ENCODE measurements at places on chromosomes 2 and 18.

DNA sequence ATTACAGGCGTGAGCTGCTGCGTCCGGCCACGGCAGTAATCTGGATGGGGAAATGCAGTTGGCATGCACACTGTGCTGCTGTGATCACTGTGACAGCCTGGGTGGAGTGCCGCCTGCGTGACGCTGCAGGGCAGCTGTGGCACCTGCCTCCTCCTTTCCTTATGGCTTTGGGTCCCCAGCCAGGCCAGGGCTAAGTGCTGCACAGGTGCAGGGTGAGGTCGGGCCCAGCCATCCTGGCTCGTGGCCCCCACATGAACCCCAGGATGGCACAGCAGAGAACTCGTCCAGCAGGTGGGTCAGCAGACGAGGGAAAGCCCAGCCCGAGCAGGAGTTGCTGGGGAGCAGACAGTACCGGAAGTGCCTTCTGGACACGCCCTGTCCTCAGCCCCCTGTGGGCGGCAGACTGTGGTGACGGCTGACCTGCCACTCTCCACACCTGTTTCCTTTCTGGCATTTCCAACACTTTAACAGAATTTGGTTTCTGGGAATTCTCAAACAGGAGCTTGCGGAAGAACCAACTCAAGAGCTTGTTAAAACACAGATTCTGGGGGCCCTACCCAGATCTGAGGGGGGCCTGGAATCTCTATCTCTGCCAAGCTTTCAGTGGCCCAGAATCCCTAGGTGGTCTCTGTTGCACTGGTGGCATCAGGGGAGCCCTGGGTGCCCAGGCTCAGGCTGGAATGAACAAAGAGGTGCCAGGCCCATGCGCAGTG is 16.9 kb downstream of the HS1BP3 start:
- DNase-seq = no peak

- DNase-seq = no peak
Measured at GRCh38 chr2:59745085-59745484, 808.4 kb downstream of the BCL11A start.

- DNase-seq = no peak
Measured at GRCh38 chr2:11814979-11815510, 68.6 kb downstream of the LPIN1 start.

DNA sequence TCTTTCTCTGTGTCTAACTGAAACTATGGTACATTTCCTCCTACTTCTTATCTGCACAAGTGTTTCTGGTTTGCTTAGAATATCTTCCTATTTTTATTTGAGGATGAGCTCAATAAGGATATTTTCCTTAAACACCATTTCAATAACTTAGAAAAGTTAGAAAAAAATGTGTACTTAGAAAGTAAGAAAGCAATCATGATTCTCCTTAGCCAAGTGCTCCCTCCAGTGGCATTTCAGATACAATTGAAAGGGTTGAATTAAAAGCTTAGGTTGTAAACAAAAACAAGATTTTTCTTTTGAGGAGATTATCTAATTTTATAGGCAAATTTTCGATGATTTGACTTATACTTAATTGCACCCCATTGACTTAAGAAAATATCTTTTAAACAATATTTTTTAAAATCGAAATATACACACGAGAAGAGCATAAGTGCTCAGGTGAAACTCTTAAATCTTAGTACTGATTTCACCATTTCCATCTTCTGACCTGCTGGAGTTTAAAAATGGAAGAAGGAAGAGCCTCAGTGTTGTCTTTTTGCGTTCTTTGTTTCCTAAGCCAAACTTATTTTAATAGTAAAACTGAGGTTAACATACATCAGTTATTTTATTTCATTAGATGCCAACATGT is 26.9 kb downstream of the C18orf63 start:
- DNase-seq = no peak

GRCh38 chr2:178412047-178412446 is 38.9 kb downstream of the PRKRA start:
- DNase-seq = no peak

GRCh38 chr2:10846110-10846861 is 33.7 kb upstream of the PDIA6 start:
- no peak for DNase-seq

DNA sequence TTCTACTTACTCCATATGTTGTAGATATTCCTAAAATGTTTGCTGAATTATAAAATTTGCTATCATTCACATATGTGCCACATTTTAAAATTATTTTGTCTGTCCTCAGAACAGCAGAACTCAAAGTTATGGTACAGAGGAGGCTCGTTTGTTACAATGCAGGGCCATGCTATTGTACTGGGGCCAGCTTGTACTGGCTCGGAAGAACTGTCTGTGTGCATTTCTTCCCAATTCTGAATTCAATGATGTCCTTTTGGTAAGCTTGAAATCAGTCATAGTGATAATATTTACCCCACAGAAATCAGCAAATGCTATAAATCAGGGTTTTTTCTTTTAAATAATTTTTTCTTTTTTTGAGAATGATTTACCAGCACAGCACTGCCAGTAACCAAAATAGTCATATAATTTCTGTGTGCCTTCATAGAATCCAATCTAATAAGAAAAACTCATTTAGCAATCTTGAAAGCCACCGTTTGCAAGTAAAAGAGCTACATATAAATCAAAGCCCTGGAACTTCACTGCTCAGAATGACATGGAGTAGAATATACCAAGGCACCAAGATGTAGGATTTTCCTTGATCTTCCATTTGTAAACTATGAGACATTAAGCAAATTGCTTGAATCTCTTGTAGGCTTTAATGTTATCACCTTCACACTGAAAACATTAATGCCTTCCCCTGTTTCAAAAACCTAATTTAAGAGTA is 90.7 kb upstream of the EPHA4 start:
- no peak for DNase-seq

- DNase-seq = no peak
Measured at GRCh38 chr2:234092344-234092743, 41.8 kb downstream of the SPP2 start.

- DNase-seq = no peak
Measured at GRCh38 chr2:119064567-119064966, 94.0 kb downstream of the C1QL2 start.

GRCh38 chr2:196586511-196586991 is 53.0 kb upstream of the CCDC150 start:
- no peak for DNase-seq

DNA sequence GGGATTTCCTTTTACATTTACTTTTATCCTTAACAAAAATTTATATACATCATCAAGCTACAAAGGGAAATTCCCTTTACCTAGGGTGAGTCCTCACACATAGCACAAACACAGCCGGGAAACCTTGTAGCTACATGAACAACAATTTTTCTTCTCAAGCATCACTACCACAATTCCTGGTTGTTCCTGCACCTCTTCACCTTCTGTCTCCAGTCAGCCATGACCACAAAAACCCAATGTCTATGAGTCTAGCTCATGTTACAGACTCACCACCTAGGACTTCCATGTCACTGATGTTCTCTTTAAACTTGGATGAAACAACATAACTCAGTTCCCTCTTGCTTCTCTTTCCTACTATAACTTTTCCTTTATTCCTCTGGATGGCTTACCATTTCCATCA is 460.4 kb downstream of the MBD2 start:
- no peak for DNase-seq

- no peak for DNase-seq
Measured at GRCh38 chr2:8263901-8264300, 418.0 kb upstream of the ID2 start.

GRCh38 chr2:99890568-99891427 is 251.6 kb downstream of the AFF3 start:
- DNase-seq = no peak

GRCh38 chr18:76412818-76413565 is 82.0 kb downstream of the ZNF516 start:
- DNase-seq = no peak

GRCh38 chr2:128245813-128246212 is 72.9 kb downstream of the HS6ST1 start:
- no peak for DNase-seq

- DNase-seq = no peak
Measured at GRCh38 chr18:75654851-75655751, 227.6 kb upstream of the SMIM21 start.

GRCh38 chr2:206323486-206323885 is 49.0 kb downstream of the ZDBF2 start:
- no peak for DNase-seq

- DNase-seq = no peak
Measured at GRCh38 chr2:16652296-16653082, 13.1 kb downstream of the CYRIA start.

- no peak for DNase-seq
Measured at GRCh38 chr2:72198532-72199241, 51.0 kb upstream of the CYP26B1 start.

GRCh38 chr2:105865222-105865913 is 120.7 kb downstream of the NCK2 start:
- no peak for DNase-seq

DNA sequence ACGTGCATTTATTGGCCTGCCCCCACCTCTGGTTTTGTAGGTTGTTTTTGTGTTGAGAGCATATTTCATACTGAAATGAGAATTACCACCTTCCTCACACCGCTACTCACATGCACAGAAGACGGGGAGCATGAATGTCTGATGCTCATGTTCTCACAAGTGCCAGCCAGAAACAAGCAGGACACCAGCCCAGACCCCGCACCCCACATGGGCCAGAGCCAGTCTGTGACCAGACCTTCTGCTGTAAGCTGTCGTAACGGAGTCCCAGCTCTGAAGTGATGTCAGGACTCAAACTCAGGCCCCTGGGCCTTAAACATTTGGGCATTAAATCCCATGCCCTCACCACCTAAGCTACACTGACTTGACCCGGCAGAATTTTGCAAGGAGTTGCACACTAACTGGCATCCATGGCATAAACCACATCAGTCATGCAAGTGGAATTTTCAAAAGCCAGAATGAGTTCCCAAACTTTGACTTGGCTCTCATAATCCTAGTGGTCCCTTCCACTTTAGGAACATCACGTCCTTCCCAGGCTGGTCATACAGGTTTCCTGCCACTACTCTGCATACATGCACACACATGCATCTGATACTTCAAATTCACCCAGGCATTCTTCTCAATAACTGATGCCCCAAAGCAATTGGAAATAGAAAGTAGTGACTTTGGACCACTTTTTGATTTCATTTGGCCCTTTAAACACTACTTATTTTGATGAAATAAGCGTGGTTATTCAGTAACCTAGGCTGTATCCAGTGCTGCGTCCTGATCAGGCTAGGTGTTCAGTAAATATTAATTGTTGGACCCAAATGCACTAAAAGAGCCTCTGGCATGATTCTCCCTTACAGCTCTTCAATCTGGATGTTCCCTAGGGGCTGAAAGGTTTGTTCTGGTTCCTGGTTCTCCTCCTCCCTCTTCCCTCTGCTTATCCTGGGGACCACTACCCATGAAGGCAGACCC is 223.1 kb upstream of the ID2 start:
- no peak for DNase-seq

DNA sequence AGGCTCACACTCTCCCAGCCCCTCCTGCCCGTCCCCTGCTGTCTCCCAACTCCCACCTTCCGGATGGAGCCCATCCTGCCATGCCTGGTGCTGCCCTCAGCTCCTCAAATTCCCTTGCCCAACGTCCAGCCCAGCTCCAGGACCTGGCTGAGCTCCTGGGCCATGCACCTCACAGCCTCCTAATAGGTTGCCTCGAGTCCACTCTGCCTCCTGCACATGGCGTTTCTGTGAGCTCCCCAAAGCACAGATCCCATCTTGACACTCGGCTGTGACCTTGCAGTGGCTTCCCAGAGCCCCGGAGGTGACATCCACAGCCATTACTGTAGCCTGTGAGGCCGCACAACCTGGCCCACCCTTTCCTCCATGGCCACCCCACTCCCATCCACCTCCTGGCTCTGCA is 191.9 kb upstream of the SALL3 start:
- no peak for DNase-seq

DNA sequence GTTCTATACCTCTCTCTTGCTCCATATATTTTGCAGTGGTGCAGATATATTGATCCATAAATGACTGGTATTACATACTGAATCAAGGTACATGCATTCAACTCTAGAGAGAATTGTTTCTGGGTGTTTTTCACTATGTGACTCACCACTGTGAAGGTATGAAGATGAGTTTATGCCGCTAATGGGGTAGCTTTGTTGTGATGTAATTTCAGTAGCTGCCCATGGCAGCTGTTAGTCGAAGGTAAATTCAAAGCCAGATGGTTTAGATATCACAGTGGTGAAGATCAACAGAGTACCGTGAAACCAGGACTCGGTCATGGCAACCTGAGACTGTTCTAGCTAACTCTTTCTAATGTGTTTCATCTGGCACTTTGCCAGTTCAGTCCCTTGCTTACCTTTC is 50.4 kb downstream of the PKP4 start:
- no peak for DNase-seq

- no peak for DNase-seq
Measured at GRCh38 chr18:75390854-75391253, 36.6 kb downstream of the SMIM21 start.
